PC-9 (cell line): ENCODE measurements at places on chromosomes 5 and 9. TPM values are rescaled to one million over a fixed set of nuclear protein-coding genes. Genes with fewer than 3 reads are reported as not detected.

DNA sequence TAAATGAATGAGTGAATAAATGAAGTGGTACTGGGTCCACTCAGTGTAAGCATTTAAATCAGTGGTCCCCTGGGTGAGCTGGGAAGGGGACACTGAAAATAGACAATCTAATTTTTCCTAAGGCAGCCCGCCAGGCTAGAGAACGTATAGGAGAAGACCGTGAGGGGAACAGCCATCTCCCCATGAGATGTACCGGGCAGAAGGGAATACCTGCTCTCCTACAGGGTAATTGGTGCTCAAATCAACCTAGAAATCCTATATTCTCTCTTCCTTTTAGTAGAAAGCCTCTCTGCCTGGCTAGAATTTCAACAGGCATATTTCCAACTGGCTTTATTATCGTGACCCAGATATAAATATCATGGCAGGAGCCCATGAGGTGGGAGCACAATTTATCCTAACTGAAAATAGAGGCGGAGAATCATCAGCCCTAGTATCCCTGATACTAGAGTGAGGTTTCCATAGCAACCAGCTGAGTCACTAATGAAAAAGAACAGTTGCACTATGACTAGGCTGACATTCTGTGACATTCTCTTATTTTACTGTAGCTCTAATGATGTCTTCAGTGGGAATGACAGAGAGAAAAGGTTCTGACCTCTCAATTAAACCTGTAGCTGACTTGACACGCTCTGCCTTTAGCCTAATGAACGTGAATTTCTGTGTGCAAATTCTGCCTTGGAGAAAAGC, 96.5 kb upstream of the CAST start:
- no peak for DNase-seq

GRCh38 chr5:50953290-50953689, 286.9 kb downstream of the PARP8 start:
- no peak for DNase-seq

DNA sequence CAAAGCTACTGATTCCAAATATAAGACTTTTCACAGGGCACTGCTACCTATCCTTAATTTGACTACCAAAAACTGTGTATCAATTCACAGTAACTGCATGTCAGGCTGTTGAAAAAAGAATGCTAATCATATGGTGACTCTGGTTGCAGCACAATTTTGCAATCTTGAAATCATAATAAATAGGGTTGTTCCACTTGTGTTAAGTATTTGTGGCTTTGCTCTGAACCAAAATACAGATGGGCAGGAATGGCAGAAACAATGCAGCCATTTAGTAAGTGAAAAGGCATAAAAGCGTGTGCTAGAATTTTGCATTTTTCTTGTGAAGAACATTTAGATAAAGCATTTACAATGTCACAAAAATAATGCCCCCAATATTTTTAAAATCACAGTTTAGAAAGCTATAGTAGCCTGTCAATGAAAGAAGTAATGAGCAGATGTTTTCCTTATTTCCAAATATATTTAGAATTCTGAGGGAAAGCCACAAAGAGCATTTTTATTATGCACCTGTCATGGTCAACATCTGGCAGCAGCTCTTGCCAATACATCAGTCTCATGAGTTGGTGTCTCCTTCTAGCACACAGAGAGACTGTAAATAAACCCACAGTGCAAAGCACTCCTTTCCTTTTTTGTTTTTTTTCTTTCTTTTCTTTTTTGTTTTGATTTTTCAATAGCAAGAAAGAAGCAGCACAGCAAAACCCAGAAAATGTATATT, 54.8 kb upstream of the PAM start:
- DNase-seq = no peak

GRCh38 chr9:34151398-34151797, 24.9 kb upstream of the DCAF12 start:
- DNase-seq = no peak

DNA sequence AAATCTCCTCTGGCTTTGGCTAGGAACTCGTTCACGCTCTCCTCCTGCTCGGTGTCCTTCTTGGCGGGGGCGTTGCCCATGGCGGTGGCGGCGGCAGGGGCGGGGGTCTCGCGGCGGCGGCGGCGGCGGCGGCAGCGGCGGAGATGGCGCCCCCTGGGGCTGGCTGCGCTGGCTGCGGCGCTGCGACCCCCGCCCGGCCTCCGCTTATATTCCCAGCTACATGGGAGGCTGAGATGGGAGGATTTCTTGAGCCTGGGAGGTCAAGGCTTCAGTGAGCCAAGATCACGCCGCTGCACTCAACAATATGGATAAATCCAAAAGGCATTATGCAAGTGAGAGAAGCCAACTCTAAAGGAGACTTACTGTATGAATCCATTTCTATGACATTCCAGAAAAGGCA, at the start of gene PRKACG:
Gene PRKACG, minus strand, starts transcription at position 101 of the 400 bp plus-strand sequence. Its CDS starts 21 bp downstream, at position 80.
- DNase-seq = no peak

DNA sequence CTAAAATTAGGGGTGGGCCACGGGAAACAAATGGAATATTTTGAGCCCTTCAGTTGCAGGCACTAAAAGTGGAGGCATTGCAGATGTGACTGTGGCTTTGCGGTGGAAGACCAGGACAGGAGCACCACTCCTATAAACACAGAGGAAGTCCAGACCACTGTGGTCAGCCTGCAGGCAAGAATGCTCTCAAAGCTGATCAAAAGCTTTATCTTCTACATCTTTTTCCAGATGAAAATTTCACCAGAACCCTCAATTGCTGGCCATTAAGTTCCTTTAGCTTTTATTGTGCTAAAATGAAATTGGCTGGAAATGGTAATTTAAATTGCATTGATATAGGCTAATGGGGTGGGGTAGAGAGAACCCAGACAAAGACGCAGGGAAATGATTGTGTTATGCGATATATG, 208.8 kb downstream of the ERCC6L2 start:
- no peak for DNase-seq

DNA sequence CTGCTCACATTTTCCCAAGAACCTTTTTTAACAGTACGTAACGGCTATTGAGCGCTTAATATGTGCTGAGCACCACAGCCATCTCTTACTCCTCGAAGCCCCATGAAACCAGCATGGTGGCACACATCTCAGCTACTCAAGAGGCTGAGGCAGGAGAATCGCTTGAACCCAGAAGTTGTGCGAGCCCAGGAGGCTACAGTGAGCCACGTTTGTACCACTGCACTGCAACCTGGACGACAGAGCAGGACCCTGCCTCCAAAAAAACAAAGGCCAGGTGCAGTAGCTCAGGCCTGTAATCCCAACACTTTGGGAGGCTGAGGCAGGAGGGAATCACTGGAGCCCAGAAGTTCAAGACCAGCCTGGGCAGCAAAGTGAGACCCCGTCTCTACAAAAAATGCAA, 28.2 kb downstream of the AQP7 start:
- no peak for DNase-seq

IL9 gene
- total RNA-seq = not detected in 2 replicates

DNA sequence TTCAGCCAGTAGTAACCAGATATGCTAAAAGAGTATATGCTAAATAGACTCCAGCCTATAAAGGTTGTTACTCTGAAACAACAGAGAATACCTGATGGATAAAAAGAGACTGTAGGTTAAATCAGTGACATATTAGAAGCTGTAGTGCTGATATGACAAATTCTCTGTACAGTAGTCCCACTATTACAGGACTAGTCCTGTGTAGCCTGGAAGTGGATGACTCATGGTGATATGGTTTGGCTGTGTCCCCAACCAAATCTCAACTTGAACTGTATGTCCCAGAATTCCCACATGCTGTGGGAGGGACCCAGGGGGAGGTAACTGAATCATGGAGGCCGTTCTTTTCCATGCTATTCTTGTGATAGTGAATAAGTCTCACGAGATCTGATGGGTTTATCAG, 276.2 kb upstream of the POU5F2 start:
- DNase-seq = no peak

GRCh38 chr9:136310273-136311030, 6.6 kb upstream of the CCDC187 start:
- DNase-seq = no peak

- no peak for DNase-seq
These were observed 147.3 kb downstream of the CACNA1B start for GRCh38 chr9:138024831-138025291.

GRCh38 chr5:79581535-79581934, 30.7 kb upstream of the TENT2 start:
- DNase-seq = no peak

DNA sequence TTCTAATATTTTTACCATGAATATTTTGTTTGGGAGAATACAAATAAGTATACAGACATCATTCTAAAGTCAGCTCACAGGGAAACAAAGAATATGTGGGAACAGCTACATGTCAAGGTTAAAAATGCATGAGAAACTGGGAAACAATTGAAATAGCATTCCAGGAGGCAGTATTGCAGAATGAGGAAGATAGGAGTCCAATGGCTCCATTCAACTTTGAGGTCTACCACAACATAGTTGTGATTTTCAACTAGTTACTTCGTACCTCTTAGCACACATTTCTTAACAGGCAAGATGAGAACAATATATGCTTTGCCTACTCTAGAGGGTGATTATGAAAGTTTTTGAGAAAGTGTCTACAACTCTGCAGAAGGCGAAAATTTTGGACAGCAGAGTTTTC, 35.2 kb upstream of the CAST start:
- DNase-seq = no peak

SEMA6A gene
- total RNA-seq = not detected in 2 replicates

DNA sequence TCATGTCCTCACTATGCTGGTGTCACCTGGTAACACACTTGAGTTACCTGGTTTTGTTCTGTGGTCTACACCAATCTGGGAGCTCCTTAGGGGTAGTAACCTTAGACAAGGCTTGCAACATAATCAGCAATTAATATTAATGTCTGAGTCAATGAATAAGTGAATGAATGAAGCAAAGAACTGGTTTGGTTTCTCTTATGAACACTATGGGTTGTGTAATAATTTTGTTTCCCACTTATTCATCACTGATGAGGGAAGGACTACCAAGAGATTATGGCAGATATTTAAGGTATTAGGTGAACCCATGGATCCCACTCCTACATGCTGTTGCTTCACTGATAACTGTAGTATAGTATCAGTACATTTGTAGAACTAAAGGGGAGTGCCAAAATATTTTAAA, 116.0 kb downstream of the SLC12A2 start:
- no peak for DNase-seq

PCDHB13 gene
- not detected in 2 replicates for total RNA-seq

DNA sequence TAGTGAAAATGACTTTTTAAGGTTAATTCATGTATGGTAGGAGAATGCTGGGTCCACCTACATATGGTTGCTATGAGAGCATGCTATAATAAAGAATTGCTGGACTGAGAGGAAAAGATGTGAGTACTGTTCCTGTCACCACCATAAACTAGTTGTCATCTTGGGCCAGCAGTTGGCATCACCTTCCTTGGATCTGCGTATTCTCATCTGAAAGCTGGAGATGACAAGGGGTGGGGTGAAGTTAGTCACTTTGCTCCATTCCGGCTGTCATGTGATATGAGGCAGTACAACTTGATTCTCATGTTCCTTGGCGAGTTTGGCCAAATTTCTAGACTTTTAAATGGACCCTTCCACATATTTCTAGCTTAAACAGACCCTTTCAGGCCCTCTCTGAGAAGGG, 33.3 kb downstream of the PIP5K1B start:
- no peak for DNase-seq

- no peak for DNase-seq
These were observed 92.4 kb upstream of the JAK2 start for GRCh38 chr9:4892501-4893194.

TTC23L gene
- 3.9 and 7.1 TPM in 2 replicates for total RNA-seq

PDE4D gene
- total RNA-seq = 9.0 and 9.8 TPM in 2 replicates

DNA sequence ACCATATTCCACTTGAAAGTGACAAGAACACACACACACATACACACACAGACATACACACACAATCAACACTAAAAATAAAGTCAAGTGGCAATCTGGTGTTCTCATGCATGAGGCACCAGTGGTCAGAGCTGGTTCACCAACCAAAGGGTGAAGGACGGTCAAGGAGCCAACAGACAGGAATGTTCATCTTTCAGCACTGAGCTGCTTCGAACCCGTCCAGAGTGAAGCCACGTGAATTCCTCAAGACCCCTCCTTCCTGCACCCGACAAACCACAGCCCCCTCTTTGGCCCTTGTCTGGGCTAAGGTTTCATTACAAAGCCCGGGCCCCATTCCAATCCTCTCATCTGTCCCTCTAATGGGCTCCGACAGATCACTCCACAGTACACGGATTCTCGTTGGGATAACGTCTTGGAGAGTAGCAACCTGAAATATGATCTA, 84.5 kb upstream of the SMIM23 start:
- no peak for DNase-seq

FAM200C gene
- total RNA-seq = 8.6 and 10.5 TPM in 2 replicates

DNA sequence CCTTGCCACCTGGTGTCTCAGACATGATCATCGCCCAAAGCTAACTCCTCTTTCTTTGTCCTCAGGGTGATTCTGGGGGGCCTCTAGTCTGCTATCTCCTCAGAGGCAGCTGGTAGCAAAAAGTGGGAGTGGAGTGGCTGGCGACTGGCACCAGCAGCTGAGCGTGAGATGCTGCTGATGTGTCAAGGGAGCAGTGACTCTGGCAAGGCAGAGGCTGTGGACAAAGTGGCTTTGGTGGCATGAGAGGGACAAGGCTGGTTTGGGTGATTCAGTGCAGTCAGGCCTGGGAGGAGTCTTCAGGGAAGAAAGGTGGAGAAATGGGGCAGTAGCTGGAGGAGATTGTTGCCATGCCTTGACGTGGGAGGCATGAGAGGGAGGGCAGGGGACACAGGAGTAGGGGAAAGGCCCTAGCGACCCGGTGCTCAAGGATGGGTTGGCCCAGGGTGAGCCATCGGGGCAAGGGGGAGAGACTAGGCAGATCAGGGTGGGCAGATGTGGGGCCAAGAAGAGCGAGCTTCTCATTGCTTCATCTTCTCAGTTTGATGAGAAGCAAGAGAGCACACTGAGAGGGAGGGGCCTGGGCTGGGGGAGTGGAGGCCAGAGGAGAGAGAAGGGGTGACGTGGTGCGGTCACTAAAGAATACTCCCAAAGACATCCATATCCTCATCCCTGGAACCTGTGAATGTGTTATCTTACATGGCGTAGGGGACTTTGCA, 64.2 kb upstream of the SPTLC1 start:
- DNase-seq = no peak

DNA sequence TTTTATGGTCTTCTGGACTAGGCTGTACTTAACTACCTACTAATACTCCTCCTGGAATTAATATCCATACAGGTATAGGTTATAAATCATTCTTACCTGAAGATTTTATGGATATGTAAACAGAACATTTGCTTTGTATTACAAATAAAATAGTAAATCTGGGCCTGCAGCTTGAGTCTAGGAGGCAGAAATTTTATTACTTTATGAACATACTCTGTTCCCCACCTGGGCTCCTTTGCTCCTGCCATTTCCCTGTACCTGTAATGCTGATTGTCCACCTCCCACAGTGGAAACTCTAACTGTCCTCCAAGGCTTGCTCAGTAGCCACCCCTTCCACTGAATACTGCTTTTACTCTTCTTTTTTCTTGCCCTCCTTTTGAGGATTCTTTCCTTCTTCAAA, 108.0 kb downstream of the PAM start:
- DNase-seq = no peak

GRCh38 chr5:141039517-141039916, 11.7 kb upstream of the PCDHB1 start:
- DNase-seq = peak; percentile 23

ECSCR gene
- not detected in 2 replicates for total RNA-seq

DNA sequence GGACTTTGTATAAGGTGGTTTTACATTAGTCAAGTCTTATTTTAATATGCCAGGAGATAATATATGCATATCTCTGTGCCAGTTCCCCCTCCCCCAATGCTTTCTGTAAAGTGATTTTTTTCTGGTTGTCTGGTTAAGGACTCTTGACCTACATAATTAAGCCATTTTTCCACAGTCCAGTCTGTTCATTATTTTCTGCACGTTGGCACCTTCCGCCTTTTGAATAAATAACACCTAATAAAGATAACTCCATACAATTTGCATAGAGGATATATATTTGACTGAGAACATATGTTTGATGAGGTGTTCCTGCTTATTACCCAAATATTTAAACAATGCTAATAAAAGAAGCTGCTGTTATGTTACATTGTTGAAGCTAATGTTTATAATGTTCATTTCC, 320.9 kb downstream of the DMAC1 start:
- no peak for DNase-seq
